Stomach (tissue), 19 donors: ENCODE measurements at places on chromosomes 6 and 20.

GRCh38 chr6:33962246-33963027 is 158.6 kb upstream of the MLN start:
- peak; percentile 52 for DNase-seq

DNA sequence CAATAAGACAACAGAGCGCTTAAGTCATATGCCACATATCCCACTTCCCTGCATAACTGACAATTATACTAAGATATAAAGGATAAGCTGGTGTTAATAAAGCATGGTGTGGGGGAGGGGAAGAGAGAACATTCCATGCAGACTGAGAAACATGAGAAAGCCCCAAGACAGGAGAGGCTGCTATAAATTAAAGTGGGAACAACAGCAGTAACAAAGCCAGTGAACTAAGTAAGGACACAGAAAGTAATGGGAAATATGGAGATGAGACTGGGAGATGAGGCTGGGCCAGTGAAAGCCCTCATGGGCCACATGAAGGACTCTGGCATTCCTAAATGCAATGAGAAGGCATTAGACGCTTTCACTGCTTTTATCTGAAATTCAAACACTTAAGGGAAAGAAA is 41.3 kb downstream of the SESN1 start:
- no peak for DNase-seq

- no peak for DNase-seq
These were observed 835.4 kb downstream of the MAFB start for GRCh38 chr20:39853636-39854035.

DNA sequence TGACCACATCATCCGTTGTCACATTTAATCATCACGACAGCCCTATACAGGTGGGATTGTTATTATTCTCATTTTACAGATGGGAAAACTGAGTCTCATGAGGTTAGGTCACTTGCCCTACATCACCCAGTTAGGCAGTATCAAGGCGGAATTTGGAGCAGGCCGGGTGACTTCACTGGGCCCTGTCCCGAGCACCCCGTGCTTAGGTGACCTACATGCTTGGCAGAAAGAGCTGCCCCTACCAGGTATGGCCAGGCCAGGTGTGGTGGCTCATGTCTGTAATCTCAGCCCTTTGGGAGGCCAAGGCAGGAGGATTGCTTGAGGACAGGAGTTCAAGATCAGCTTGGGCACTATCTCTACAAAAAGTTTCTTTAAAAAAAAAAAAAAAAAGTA is 44.0 kb downstream of the RIN2 start:
- DNase-seq, result no peak

DNA sequence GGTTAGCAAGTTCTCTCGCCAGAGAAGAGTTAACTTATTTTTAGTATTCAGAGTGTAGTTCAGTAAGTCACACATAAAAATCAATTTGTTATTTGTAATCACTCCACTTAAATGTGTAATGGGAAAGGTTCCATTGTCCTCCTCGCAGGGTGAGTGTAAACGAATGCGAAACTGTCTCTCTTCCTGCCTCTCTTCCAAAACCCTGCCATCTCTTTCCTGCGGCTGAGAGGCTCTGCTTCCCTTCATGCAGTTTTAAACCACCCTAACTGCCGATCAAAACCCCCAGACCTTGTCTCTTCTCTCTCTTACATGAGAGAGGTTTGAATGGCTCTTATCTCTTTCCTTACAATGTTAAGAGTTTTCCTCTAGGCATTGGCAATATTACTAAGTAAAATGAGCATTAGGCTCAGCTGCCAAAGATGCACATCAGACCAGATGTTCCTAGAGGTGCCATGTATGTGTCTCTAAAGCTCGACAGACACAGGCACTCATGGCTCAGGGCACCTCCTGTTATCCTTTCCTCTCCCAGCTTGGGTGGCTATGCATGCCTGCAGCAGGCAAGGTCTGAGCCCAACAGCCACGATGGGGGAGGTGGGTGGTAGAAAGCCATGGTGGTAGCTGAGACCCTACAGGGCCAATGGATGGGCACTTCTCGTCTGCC is 91.2 kb downstream of the JARID2 start:
- no peak for DNase-seq

DNA sequence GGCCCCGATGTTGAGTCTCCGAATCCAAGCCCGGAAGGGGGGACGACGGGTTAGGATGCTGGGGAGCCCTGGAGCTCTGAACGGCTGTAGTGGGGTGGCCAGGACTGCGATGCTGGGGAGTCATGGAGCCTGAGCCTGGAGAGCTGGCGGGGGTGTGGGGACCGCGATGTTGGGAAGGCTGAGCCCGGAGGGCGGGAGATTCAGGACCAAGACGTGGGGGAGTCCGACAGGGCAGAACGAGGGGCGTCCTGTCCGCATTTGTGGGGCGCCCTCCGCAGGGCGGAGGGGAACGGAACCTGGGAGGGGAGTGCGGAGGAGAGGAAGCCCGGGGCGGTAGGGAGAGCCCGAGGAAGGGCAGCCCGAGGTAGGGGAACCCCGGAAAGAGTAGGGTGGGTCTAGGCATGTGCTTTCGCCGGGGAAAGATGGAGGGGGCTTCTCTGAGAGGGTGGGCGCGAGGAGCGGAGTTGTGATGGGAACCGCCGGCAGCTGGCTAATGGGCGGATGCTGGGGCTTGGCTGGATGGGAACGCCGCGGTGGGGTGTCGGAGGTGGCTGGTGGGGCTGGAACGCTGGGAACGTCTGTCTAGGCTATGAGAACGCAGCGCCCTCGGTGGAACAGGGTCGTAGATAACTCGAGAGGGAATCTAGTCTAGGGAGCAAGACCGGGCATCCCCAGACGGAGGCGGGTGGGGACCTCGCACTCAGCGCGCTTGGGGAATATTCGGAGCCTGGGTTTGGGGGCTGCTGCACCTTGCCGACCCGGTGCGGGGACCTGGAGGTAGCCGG is 684 bp downstream of the PAQR8 start:
- peak; percentile 37 for DNase-seq

DNA sequence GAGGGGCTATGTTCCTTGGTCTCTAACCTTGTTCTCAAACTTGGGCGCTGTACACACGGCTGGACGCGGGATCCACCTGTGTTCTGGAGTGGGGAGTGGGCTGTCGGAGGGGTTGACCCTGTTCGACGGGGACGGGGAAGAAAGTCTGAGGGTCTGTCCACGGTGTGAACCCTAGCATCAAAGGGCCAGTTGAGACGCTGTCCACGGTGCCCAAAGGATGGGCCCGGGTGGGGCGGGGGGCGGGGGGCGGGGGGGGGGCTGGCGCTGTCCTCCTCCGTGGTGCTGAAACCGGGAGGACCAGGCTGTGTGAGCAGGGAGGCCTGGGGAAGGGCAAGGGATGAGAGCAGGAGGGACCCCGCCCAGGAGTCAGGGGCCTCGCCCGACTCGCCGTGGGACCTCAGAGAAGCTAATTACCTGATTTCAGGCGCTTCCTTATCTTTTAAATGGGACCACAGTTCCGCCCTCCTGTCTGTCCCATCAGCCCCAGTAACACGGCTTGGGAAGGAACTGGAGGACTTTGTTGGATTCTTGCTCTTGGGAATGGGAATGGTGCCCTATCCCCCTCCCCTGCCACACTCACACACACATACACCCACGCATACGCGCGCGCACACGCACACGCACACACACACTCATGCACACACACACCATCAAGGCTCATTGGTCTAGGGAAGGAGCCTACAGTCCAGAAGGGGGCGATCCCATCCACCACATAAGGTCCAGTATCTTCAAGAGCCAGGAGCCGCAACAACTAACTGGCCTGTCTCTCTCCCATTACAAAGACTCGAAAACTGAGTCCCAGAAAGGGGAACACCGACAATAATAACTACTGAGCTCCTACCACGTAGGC is 1.0 kb upstream of the VSTM2L start:
- DNase-seq, result peak; percentile 87

DNA sequence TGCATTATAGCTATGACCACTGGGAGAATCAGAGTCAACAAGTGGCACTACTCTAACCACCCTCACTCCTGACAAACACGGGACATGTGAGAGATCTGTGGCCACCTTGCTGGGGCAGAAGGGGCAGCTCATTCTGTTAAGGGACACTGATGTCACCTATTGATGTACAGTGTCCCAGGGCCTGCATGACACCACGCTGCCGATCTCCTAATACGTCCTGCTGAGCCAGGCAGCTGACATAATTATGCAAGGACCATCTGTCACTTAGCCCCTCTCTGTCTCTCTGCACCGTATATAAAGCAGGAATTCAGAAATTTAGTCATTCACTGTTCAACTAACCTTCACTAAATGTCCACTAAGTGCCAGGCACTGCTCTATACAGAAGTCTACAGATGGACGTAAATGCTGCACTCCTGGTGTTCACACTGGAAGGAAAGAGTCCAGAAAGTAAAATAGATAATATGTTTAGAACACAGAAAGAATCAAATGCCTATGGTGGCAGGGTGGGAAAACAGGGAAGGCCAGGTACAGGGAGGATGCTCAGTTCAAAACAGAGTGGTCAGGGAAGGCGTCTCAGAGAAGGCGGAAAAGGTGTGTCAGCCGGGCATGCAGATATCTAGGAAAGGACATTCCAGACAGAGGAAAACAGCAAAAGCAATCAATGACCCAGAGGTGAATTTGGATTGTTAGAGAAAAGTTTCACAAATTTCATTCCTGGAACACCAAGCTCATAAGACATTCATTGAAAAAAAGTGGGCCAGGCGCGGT is 173.8 kb downstream of the ZNF217 start:
- no peak for DNase-seq
